ENCODE measurements at places on chromosomes 6 and 20.

GRCh38 chr6:135819665-135820064 lies 31.8 kb upstream of the PDE7B start:
- no peaks in the 10 kb centered on the region for H3K4me1 ChIP-seq
- no peak for DNase-seq
- H3K4me3 ChIP-seq, result no peak overlapping the region
- H3K27ac ChIP-seq, result no peak overlapping the region
- no peaks in the 10 kb centered on the region for H3K36me3 ChIP-seq

GRCh38 chr20:32208499-32209154 lies 947 bp downstream of the POFUT1 start:
- peaks cover 19% of the 10 kb centered on the region for H3K36me3 ChIP-seq
- H3K27me3 ChIP-seq, result no peaks in the 10 kb centered on the region
- H3K4me1 ChIP-seq, result peaks cover 62% of the 10 kb centered on the region
- no peak for DNase-seq
- H3K27ac ChIP-seq, result peak overlapping the region; percentile 64

DNA sequence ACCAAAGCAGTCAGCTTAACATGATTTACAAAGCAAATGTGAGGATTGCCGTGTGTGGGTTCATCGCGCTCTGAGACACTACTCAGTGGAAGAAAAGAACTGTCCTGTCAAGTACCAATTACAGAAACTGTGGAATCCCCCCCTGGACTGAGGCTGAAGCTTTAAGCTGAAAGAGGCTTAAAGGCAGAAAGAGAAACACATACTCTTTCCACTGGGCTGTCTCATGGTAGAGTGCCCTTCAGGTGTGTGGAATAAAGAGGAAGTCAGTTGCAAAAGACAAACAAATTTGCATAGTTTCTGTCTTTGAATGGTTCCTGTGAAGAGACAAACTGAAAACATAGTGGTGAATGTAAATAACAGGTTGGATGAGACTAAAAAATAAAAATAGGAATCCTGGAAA lies 560.4 kb upstream of the SYNCRIP start:
- H3K27ac ChIP-seq, result no peak overlapping the region
- no peak for DNase-seq
- H3K4me3 ChIP-seq, result no peak overlapping the region
- H3K27me3 ChIP-seq, result no peaks in the 10 kb centered on the region
- H3K4me1 ChIP-seq, result no peaks in the 10 kb centered on the region

DNA sequence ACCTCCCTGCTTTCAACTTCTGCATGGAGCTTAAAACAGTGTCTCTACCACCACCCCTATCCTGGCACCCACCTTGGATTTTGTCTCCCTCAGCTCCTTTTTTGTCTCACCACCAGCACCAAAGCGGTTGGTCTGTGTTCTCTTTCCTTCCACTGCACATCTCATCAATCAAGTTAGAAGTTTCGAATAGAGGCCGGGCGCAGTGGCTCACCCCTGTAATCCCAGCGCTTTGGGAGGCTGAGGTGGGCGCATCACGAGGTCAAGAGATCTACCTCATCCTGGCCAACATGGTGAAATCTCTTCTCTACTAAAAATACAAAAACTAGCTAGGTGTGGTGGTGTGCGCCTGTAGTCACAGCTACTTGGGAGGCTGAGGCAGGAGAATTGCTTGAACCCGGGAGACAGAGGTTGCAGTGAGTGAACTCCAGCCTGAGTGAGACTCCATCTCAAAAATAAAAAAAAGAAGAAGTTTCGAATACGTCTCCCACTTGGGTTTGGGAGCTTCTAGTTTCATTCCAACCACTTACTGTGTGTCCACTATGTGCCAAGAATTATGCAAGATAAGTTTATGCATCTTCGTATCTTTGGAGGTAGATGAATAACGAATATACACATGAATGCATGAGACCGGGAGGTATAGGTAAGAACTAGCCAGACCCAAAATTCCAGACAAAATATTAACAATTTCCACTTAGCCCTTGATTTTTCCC lies 5.9 kb downstream of the PCED1A start:
- peaks cover 5% of the 10 kb centered on the region for H3K36me3 ChIP-seq
- H3K27ac ChIP-seq, result no peak overlapping the region
- no peak overlapping the region for H3K4me3 ChIP-seq

DNA sequence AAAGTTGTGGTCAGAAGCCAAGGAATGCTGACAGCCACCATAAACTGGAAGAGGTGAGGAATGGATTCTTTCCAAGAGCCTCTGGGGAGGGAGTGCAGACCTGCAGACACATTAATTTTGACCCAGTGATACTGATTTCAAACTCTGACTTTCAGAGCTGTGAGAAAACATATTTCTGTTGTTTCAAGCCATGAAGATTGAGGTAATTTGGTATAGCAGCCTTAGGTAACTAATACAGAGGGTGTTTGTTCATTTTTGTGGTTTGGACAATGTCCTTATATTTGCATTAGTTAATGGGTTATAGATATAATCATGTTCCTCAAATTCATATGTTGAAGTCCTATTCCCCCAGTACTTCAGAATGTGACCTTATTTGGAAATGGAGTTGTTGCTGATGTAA lies 85.4 kb upstream of the GTSF1L start:
- DNase-seq, result no peak
- peaks cover 14% of the 10 kb centered on the region for H3K27me3 ChIP-seq
- no peaks in the 10 kb centered on the region for H3K4me1 ChIP-seq
- H3K27ac ChIP-seq, result no peak overlapping the region
- no peak overlapping the region for H3K4me3 ChIP-seq
- no peaks in the 10 kb centered on the region for H3K36me3 ChIP-seq

DNA sequence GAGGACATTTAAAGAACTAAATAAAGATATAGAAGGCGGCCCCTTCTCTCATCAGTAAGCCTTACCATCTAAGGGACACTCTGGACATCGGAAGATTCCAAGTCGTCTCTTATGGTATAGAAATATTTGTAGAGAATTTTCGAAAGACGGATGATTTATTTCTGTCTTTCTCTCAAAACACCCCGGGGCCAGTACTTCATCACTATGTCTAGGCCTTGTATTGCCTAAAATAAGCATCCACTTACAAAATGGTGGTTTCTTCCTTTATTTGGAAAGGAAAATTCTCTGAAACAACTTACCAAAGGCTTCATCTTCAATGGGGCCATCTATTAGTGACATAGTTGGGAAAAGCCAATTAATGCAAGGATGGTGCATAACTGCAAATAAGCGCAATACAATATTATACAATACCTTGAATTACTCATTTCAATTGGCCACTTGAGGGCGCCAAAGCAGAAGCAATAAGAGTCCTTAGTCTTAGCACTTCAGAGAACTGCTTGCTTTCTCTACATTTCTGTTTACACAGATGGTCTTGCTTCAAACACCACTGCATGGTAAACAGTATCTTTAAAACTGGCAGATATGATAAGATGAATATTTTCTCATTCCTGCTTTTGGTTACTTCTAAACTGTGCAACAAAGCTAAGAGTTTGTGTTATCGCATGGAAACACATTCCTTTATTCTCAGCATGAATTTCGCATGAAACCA lies 113.2 kb downstream of the VIP start:
- H3K27ac ChIP-seq, result no peak overlapping the region
- no peaks in the 10 kb centered on the region for H3K36me3 ChIP-seq
- peaks cover 6% of the 10 kb centered on the region for H3K4me1 ChIP-seq
- H3K4me3 ChIP-seq, result no peak overlapping the region
- peaks cover 20% of the 10 kb centered on the region for H3K27me3 ChIP-seq

GRCh38 chr20:43968341-43969000 lies 53.8 kb downstream of the TOX2 start:
- no peaks in the 10 kb centered on the region for H3K36me3 ChIP-seq
- H3K27me3 ChIP-seq, result peaks cover 9% of the 10 kb centered on the region
- H3K27ac ChIP-seq, result no peak overlapping the region
- no peak for DNase-seq

DNA sequence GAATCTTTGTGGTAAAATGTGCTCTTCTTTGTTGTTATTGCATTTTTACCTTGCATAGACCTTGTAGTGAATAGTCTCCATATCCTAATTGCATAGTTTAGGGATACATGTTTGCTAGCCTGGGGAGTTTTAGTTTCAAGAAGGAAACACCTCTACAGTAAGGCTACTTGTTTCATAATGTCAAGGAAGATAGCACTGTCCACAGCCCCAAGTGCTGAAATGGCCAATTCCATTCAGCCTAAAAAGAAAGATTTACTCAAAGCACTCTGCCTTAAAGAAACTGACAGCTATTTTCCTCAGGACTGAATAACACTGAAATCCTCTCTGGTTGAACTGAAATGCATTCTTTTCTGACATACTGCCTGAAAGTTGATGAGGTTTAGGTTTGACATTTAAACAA lies 2.6 kb downstream of the HCRTR2 start:
- no peak overlapping the region for H3K27ac ChIP-seq
- H3K36me3 ChIP-seq, result no peaks in the 10 kb centered on the region
- no peaks in the 10 kb centered on the region for H3K27me3 ChIP-seq
- no peaks in the 10 kb centered on the region for H3K4me1 ChIP-seq

GRCh38 chr6:90294614-90294988 lies 2.0 kb downstream of the BACH2 start:
- peaks cover 40% of the 10 kb centered on the region for H3K36me3 ChIP-seq
- peak overlapping the region; percentile 88 for H3K27ac ChIP-seq
- peaks cover 17% of the 10 kb centered on the region for H3K27me3 ChIP-seq
- no peak for DNase-seq
- H3K4me3 ChIP-seq, result peak overlapping the region; percentile 81
- peaks cover 8% of the 10 kb centered on the region for H3K4me1 ChIP-seq

- H3K4me1 ChIP-seq, result no peaks in the 10 kb centered on the region
- no peak for DNase-seq
- H3K36me3 ChIP-seq, result no peaks in the 10 kb centered on the region
- H3K27ac ChIP-seq, result no peak overlapping the region
- no peak overlapping the region for H3K4me3 ChIP-seq
Observed at GRCh38 chr6:113690281-113691259, 166.6 kb upstream of the MARCKS start.

- no peaks in the 10 kb centered on the region for H3K27me3 ChIP-seq
- no peak overlapping the region for H3K4me3 ChIP-seq
- H3K4me1 ChIP-seq, result peaks cover 26% of the 10 kb centered on the region
- no peak for DNase-seq
- H3K36me3 ChIP-seq, result peaks cover 57% of the 10 kb centered on the region
- H3K27ac ChIP-seq, result peak overlapping the region; percentile 84
Observed at GRCh38 chr6:31529329-31530150, 778 bp downstream of the MCCD1 start.

DNA sequence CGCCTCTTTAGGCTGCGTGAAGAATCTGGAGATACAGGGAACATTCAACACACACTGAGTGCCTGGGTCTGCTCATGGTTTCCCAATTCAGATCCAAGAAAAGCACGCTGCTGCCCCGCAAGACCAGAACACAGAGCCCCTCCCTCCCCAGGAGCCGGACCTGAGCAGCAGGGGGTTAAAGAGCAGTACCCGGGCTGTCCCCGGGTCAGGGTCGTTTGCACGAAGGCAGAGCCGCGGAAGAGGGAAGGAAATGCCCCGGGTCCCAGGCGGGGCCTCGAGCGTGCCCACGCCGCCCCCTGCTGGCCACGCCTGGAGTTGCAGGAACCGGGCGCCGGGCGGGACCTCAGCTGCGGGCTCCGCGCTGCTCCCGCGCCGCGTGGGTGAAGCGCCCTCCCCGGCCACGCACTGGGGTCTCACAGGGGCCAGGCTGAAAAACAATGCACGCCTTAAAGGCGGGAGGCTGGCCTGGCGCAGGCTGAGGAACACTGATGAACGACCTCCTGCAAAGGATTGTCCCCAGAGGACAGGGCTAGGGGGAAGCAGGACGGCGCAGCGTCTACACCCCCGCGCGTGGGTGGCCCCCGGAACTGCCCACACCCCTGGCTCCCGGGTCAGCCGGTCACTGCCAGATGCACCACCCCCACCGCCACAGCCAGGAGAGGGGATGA lies 48.9 kb downstream of the ANKRD60 start:
- H3K27me3 ChIP-seq, result peaks cover 40% of the 10 kb centered on the region
- H3K4me1 ChIP-seq, result no peaks in the 10 kb centered on the region
- H3K4me3 ChIP-seq, result peak overlapping the region; percentile 55

DNA sequence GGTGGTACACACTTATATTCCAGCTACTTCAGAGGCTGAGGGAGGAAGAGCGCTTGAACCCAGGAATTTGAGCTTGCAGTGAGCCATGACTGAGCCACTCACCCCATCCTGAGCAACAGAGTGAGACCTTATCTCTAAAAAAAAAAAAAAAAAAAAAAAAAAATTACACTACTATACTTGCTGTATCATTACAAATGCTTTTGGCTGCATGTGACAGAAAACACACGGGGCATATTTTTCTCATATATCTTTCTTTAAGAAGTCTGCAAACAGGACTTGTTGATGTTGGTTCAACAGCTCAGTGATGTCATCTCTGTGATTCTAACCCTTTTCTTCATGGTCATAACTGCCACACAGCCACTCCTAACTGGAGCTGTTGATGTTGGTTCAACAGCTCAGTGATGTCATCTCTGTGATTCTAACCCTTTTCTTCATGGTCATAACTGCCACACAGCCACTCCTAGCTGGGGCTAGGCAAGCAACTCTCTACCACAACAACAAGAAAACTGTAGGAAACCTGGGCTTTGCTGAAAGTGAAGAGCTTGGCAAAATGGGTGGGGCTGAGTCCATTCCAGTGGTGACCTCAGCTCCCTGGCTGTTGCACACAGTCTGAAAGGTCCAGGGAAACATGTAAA lies 19.8 kb downstream of the MTFR2 start:
- no peak for DNase-seq
- no peak overlapping the region for H3K27ac ChIP-seq
- no peak overlapping the region for H3K4me3 ChIP-seq
- H3K4me1 ChIP-seq, result peaks cover 10% of the 10 kb centered on the region
- no peaks in the 10 kb centered on the region for H3K27me3 ChIP-seq
- peaks cover 3% of the 10 kb centered on the region for H3K36me3 ChIP-seq

DNA sequence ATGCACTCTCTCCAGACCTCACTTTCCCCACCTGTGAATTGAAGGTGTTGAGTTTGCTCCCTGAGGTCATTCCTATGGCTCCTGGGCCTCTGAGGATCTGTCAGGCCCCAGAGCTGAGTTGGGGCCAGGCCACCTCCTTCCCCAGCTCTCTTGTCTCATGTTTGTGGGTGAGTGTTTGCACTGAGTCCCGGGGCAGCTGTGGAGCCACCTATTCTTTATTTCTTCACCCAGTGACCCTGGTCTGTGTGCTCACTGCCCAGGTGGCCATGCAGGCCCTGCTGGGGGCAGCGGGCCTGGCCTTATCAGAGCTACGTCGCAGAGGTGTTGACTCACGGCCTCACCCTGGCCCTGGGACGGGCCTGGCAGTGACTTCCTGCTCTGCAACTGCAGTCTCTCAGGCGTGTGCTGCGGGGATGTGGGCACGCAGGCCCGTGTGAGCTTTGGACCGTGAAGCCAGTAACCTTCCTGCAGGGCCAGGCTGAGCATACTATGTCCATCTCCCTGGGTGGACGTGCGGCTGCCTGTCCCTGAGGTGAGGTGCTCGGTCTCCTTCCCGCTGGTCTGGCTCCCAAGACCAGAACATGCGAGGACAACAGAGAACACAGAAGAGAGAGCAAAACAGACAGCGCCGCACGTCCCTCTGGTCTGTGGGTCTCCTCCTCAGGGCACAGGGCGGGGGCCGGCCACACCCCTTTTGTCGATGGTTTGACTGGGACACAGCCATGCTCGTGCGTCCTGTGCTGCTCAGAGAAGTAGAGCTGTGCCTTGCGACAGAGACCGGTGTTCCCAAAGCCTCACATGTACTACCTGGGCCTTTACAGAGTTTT lies 12.1 kb downstream of the TMEM181 start:
- peak overlapping the region; percentile 96 for H3K27ac ChIP-seq
- no peaks in the 10 kb centered on the region for H3K27me3 ChIP-seq
- no peak for DNase-seq
- peaks cover 38% of the 10 kb centered on the region for H3K36me3 ChIP-seq

All from effector memory CD8-positive, alpha-beta T cell (primary cell).